ENCODE measurements at places on chromosomes 16 and 17.

DNA sequence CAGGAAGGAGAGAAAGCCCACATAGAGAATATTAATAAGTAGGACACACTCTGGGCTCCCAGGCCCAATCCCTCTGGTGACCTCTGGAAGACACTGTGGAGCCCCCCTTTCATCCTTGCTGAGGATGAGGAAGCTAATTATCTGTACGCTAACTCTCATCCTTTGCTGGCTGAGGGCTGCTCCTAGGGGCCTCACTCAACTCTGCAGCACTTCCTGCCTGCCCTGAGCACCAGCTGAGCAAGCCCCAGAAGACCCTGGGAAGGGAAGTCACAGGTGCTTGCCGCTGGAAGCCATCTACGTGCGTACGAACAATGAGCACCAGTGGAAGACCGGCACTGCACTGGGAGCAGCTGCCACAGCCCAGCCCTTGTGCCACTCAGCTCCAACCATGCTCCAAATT lies 145.8 kb upstream of the CDH5 start:
- DNase-seq: no peak

- DNase-seq: no peak
Observed at GRCh38 chr17:41483991-41484826, 3.3 kb upstream of the KRT35 start.

DNA sequence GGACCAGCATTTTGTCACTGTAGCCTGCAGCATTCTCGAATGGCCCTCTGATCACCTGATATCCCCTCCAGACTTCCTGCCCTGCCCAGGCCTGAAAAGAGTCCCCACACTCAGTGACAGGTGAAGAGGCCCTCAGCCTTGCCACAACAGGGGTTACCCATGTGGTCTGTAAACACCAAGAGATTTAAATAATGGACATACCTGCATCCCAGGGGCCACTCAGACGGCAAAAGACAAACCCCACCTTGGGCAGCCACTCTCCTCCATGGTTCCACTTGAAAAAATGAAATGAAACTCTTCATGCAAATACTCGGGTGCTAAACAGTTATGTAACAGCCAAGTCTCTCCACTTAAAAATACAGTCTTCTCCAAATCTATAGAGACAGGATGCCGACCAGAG lies 22.9 kb upstream of the PECAM1 start:
- DNase-seq: no peak

DNA sequence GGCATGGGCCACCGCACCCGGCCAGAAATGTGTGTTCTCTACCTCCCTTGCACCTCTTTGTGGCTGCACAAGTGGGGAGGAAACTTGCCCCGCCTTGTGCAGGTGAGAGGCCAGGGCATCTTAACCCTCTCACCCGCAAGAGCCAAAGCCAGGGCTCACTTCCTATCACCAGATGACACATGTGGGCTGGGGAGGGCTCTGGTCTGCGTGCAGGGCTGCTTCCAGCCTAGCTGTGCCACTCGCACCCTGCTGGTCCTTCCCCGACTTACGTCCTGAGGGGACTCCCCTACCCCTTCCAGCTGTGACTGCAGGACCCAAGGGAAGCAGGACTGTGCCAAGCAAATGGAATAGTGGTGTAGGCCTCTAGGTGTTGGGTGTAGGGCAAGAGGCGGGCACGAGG lies 6.9 kb downstream of the MIEF2 start:
- DNase-seq: no peak

DNA sequence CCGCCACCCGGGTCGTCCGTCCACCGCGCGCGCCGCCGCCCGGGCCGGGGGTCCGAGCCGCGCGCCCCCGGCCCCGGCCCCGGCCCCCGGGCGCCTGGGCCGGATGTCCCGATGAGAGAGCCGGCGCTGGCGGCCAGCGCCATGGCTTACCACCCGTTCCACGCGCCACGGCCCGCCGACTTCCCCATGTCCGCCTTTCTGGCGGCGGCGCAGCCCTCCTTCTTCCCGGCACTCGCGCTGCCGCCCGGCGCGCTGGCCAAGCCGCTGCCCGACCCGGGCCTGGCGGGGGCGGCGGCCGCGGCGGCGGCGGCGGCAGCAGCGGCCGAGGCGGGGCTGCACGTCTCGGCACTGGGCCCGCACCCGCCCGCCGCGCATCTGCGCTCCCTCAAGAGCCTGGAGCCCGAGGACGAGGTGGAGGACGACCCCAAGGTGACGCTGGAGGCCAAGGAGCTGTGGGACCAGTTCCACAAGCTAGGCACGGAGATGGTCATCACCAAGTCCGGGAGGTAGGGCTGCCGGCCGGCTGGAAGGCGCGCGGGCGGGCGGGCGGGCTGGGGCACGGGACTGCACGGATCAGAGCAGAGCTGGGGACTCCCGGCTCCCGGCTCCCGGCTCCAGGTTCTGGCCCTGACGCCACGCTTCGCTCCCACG lies 548 bp downstream of the TBX2 start:
- no peak for DNase-seq

GRCh38 chr17:16354585-16354984 lies 1.3 kb upstream of the CENPV start:
- DNase-seq: no peak

DNA sequence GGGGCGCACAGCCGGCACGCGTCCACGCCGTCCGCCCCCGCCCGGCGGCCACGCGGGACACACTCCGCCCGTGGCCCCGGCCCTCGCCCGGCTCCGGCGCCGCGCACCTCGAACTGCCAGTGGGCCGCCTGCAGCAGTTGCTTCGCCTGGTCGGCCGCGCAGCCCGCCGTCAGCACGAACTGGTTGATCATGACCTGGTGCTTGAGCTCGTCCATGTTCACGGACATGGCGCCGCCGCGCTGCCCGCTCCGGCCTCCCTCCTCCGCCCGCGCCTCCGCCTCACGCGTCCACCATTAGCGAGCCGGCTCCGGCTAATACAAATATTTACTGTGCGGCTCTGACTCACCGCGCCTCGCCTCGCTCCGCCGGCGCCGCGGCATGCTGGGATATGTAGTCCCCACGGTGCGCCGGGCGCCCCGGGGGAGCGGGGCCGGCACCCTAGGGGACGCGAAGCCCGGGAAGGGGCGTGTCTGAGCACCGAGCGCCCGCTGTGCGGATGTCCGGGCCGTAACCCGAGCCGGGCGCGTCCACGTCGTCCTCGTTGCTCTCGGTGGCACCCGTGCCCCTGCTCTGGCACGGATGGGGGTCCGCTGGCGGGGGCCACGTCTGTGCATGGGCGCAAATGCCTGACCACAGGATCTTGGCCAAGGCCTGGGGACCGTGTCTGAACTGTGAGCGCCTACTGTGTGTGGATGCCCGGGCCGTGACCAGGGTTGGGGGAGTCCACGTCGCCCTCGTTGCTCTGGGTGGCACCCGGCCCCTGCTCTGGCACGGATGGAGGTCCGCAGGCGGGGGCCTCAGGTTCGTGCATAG lies at the start of gene UBALD1:
UBALD1 (minus strand) TSS at position 318 of the 813 bp plus-strand sequence; CDS start at position 227, 91 bp downstream.
- DNase-seq: peak; percentile 90

DNA sequence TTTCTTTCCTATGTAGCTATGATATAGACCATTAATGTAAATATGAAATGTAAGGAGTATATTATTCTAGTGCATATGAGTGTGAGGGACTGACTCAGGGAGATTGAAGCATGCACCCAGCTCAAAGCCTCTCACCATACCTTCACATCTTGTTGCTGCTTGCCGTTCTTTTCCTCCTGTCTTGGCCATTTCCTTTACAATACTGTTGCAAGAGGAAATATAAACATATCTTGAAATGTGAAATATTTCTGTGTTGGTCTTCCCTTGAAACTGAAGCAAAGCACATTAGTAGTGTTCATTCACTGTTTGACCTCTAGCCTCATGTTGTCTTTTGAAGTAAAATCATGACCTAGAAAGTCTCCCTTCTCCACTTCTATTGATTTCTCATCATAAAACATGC lies 46.6 kb downstream of the PHKB start:
- no peak for DNase-seq

- DNase-seq: no peak
Observed at GRCh38 chr17:79748295-79749099, 17.8 kb downstream of the ENPP7 start.

DNA sequence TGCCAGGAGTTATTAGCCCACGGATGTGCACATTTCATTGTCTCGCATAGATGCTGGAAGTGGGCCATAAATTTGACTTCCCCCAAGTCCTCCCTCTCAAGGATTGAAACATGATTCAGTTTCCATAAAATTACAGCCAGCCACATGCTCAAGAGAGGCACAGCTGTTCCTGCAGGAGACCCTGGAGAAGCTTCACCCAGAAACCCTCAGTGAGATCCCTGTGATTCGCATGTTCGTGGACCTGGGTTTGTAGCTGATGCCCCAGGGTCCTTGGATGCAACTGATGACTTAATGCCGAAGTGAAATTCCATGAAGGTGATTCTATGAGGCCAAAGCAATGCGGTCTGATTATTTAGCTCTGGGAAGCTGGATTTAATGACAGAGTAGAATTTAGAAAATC lies 24.7 kb upstream of the AQP8 start:
- DNase-seq: no peak

- no peak for DNase-seq
Observed at GRCh38 chr16:74092336-74092735, 204.3 kb upstream of the PSMD7 start.

- DNase-seq: no peak
Observed at GRCh38 chr16:22763437-22764080, 50.4 kb upstream of the HS3ST2 start.

DNA sequence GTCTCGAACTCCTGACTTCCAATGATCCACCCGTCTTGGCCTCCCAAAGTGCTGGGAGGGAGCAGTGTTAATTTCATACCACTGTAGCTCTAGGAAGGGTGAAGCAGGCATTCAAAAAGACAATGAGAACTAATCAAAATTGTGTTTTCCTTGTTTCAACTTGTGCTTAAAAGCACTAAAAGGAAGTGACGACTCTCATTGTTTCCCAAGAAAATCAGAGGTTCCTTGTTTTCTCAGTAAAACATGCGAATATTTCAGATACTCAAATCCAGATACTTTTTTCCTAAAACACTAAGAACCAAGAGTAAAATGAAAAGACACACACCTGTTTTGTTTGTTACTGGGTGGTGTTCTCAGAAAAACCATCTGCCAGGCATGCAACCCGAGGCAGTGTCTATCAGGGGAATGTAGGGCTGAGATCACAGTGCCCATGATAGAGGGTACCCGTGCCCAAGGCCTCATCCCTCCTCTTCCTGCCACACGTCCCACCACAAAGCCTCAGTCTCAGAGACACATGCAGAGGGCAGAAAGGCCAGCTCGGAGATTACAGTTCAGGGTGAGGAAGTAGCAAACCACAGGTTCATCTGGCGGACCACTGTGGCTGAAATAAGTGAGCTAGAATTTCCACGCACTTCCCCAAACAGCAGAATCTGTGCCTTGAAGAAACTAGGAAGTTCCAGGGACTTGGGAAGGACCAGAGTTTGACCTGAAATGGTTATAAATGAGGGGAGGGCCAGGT lies 33.7 kb downstream of the GINS3 start:
- DNase-seq: peak; percentile 59

GRCh38 chr16:450785-451512 lies 25.5 kb downstream of the RAB11FIP3 start:
- DNase-seq: no peak

DNA sequence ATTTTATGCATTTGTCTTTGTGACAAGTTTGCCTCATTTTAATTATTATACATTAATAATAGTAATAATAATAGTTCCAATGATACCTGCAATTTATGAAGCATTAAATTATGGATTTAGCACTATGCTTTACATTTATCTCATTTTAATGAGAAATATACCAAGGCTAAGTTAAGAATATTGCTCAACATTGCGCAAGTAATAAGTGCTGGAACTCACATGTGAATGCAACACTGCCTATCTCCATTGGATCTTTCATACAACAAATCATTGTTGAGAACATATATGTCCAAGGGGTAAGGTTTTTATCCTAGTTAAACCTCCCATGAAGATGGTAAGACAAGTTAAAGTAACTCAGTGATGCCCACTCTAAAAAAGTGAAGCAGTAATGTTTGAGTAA lies 703.7 kb upstream of the SOX9 start:
- DNase-seq: no peak

DNA sequence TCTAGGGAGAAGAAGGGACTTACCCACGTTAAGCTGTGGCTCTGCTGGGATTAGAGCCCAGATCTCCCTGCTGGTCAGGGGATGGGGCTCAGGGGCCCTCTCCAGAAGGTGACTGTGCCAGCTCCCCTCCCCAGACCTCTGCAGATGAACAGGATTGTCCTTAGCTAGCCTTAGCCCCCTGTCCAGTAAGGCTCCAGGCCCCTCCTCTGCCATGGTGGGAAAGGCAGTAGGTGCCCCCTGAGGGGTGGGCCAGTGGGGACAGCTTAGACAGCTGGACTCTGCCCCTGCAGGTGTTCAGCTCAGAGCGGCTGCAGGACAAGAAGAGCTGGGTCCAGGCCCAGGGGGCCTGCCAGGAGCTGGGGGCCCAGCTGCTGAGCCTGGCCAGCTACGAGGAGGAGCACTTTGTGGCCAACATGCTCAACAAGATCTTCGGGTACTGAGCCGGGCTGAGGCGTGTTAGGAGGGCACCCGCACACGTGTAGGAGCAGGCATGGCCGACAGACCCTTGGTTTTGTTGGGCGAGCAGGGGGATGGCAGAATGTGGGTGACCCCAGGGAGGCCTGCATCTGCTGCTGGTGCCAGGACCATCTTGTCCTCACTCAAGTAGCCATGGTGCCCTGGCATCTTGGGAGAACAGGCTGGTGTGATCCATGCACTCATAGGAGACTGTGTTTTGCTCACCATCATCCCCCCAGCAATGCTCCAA lies 50.9 kb downstream of the MRC2 start:
- DNase-seq: no peak

DNA sequence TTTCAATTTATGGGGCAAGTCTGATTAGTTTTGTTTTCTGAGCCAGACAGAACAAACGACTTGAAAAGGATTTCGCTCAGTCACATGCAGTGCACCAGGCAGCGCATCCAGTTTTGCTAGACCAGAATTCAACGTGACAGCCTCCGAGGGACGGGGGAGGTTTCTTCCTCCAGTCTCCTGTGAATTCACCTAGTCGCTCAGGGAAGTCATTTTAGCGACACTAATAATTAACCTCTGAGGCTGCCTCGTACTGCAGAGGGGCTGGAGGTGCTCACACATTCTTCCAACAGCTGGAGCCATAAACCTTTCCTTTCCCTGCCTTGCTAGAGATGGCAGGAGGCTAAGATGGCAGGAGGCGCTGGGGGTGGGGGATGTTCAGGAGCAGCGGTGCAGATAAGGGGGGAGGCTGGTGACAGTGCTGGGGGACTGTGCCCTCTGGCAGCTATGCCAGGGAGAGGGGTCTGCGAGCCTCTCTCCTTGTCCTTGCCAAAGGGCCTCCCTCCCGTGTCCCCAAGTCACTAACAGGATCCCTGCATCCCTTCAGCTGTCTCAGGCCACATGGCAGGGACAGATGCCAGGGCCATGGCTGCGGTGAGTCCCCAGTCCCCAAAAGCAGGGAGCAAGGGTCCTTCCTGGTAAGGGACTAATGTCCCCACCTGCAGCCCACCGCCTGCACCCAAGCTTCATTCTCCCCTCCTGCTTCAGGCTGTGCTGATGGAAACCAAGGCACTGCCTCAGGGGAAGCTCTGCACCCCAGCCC lies 24.0 kb downstream of the MXRA7 start:
- DNase-seq: no peak

DNA sequence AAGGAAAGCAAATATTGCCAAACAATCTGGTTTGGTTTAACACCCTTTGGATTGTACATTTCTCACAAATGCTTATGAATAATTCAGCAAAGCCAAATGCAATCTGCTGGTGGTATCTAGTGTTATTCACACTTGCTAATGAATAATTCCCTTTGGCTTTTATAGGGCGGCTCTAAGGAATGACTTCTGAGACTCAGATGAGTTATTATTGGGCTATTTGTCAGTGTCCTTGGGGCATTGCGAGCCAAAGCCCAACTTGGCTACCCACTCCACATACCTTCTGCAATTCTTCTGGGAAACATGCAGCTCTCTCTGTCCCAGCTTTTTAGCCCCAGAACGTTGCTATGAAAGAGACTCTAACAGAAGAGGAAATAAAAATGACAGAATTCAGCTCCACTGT lies 41.1 kb downstream of the FTO start:
- no peak for DNase-seq

Data from activated CD4-positive, alpha-beta T cell treated with anti-CD3 and anti-CD28 coated beads, Interleukin-2, Interleukin-6, amounts not matched to agents 100 ng/mL and 50 ng/mL, durations not matched to agents 16 hours and 8 hours (primary cell).